Glutamatergic neuron (in vitro differentiated cells): ENCODE measurements at places on chromosomes 1 and 21.

DNA sequence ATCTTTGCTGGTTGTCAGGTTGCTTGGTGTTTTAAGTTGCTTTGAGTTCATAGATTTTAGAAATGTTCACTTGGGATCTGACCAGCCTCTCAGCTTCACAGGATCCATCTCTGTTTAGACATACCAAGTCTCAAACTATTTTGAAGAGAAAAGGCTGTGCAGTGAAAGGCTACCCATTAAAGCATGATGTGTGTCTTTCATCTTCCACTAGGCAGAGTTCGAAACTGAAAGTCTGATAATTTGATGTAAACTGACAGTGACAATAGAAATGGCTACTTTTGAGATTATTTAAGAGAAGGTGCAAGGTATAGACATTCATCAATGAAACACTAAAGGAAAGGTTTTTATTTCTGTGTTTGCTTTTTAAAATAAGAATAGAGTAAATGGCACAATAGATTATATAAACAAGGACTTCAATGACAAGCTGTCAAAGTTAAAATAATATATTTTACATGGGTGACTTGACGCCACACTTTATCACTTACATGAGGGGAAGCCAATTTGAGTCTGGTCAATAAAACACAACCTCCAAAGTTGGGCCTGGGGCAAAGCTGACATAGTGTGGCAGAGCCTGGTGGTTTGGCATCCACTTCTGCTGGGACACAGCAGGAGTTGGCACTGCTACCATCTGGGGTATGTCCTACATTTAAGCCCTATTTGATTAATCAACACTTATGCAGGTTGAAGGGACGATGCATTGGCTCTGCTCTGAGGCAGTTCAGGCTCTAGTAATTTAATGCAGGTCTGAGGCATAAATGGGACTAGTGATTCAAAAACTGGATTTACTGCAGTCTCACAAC lies 197.7 kb downstream of the CRB1 start:
- no peak for DNase-seq

DNA sequence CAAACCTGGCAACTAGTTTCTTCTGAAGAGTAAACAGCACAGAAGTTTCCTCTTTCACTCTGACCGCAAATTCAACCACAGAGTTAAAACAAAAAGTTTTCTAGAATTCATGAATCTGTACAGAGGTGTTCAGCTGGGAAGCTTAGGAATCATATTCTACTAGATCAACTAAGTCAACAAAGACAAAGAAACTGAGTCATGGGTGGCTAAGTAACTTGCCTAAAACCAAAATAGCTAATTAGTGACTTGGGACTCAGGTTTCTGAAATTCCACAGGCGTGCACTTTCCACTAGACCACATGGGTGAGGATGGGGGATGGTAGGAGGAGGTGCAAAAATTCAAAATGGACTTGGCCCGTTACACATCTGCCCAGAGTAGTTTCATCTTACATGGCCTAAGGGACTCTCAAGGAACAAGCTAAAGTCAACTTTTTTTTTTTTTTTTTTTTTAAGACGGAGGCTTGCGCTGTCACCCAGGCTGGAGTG lies 25.8 kb downstream of the PTPN14 start:
- DNase-seq, result no peak

- no peak for DNase-seq
Measured at GRCh38 chr1:89697383-89697782, 64.5 kb downstream of the LRRC8C start.

GRCh38 chr1:151976015-151976343 lies 17.7 kb downstream of the S100A10 start:
- DNase-seq, result no peak

DNA sequence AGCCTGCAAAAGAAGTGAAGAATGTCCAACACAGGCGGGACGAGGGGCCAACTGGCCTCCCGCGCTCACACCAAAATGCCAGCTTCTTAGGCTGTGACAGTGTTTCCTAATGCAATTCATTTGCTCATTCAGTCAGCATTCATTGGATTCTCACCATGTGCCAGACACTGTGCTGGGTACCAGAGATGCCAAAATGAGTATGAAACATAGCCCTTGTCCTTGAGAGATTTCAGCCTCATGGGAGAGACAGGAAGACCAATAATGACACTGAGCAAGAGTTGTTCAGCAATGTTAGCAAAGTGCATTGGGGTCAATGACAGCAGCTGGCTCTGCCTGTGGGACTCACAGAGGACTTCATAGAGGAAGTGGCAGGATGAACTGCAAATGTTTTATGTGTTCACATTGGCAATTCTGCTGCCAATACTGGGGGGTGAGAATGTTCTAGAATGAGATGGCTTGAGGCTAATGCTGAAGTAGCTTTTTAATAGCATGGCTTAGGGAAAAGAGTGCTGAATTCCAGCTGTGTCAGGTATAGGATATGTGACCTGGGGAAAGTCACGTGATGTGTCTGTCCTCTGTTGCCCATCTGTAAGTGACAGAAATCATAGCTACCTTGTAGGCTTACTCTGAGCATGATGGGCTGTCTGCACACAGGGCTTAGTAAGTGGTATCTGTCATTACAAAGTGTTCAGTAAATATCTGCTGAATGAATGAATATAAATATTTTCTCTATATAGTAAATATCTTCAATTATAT lies 58.3 kb upstream of the KIF26B start:
- no peak for DNase-seq

- no peak for DNase-seq
Measured at GRCh38 chr1:66269222-66269621, 264.7 kb upstream of the SGIP1 start.

DNA sequence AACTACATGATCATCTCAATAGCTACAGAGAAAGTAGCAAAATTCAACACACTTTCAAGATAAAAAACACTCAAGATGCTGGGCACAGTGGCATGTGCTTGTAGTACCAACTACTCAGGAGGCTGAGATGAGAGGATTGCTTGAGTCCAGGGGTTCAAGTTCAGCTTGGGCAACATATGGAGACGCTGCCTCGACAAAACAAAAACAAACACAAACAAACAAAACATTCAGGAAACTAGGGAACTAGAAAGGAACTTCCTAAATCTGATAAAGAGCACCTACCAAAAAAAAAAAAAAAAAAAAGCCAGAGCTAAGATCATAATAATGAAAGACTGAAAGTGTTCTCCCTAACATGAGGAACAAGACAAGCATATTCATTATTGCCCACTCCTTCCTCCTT lies 22.8 kb upstream of the RNF186 start:
- DNase-seq, result no peak

DNA sequence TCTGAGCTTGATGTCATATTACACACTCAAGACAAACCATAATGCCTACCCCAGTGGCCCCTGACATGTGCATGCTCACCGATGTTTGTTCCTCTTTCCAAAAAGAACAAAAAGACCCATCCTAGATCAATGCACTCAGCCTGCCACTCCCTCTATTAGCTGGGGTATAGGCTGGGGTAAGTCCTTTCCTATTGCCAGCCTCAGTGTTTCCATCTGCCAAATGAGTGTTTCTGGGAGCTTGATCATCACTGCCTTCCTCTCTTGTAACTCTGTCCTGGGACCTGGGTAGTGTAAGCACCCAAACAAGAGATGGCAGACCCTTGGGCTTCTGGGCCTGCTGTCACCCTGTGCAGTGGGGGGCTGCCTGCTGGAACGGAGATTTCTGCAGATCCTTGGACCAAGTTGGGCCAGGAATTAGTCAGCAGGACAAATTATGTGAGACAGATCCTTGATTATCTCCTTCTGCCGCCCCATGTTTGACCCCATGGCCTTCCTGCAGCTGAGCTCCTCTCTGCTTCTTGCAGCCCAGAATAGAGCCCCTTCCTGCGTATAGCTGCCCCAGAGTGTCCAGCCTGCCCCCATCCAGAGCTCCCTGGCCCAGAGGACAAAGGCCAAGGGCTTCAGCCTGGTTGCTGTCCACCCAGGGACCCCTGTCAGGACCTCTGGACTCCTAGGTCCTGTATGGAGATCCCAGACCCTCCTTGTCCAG lies 31.5 kb upstream of the LRP8 start:
- no peak for DNase-seq

DNA sequence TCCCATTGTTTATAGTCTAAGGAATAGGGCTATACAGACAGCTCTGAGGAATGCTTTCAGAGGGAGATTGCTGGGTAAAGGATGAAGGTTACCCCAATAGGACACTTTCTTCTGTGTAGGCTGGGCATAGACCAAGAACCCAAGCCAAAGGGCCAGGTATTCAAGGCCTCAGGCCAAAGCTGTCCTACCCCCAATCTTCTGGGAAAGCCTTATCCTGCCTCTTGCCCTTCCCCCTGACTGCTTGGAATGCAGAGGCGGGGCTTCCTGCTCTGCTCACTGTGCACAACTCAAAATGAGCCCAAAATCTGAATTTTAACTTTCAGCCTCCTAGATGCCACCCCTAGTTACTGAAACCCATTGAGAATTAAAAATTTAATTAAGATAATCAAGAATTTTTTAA lies 2.2 kb downstream of the OR10Z1 start:
- DNase-seq, result no peak

- DNase-seq, result no peak
Measured at GRCh38 chr1:153403421-153404085, 12.7 kb upstream of the S100A8 start.

- DNase-seq, result no peak
Measured at GRCh38 chr1:30447701-30448100, 275.7 kb downstream of the MATN1 start.

DNA sequence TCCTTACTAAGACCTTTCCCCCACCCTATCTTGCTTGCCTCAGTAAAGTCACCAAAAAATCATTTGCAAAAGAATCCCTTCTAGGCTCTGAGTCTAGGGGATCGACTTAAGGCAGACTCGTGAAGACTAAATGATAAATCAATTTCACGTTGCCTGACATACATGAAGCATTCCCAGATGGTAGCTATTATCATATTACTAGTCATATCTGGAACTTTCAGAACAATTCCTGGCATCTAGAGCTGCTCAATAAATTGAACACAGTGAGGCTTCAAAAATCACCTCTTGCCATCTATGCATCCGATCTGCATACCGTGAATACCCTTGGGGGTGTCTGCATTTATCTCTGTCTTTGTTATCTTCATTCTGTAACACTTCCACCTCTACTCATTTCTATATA lies 49.6 kb upstream of the DAB1 start:
- no peak for DNase-seq

DNA sequence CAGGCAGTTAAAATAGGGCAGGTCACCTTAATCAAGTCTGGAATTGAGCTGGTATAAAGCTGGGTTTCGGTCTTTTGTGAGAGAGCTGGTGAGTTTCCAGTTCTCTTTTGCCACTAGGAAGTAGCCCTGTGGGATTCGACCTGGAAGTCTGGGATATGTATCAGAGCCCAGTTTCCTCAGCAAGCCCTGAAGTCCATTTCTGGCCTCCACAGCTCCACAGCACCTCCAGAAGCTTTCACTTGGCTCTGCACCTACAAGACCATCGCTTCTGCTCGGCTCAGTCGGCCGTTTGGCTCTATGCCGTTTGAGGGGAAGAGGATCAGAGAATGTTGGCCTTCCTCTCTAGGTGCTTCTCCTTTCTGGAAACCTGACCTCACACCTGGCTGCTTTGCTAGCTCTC lies 148.0 kb downstream of the GALNT2 start:
- DNase-seq, result peak; percentile 38

- DNase-seq, result no peak
Measured at GRCh38 chr1:210702506-210702905, 373.8 kb downstream of the HHAT start.

- no peak for DNase-seq
Measured at GRCh38 chr1:172351754-172352161, 68.7 kb upstream of the C1orf105 start.

DNA sequence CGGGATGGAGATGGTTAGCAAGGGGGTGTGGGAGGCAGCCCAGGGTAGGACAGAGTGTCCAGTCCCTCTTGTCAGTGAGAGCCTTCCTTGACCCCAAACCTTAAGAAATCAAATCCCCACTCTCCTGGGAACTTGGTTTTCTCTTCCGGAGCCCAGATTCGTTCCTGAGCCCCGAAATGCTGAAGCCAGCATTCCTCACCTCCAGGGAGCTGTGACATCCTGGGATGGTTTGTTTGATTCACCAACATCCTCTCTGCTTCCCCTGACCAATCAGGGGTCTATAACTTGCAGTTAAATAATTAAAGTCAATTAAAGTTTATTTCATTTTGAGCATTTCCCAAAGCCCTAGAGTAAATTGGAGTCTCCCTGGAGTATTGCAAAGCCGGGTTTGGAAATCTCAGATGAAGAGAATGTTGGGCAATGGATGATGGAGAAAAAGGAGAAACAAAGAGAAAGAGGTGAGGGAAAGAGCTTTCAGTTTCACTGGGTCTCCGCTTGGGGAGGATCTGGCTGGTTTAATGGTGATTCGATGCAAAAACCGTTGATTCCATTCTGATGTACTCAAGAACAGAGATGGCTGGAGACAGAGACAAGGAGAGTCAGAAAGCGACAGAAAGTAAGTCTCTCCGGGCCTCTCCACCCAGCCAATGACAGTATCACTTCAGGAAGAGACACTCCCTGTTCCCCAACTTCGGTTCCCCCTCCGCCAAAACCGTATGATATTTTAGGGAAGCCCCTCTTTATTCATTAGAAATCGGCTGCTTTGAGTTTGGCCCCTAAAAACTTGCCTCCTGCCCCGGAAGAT lies 12.8 kb upstream of the ALX3 start:
- no peak for DNase-seq

DNA sequence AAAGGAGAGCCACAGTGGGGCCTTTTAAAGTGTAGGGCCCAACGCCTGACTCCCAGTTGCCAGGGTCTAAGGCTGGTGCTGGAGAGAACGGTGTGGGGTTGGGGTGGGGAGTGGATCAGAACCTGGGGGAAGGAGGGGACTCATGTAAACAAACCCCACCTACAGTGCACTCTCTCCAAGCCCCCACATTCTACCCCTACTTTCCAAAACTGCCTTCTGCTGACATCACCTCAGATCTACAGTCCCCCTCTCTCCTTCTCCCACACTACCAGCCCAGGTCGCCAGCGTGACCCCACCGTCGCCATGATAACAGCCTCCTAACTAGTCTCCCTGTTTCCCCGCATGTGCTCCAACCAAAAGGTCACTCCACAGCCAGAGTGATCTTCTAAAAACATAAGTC lies 26.6 kb downstream of the TNNT2 start:
- peak; percentile 3 for DNase-seq

- DNase-seq, result no peak
Measured at GRCh38 chr1:203408486-203409481, 57.9 kb upstream of the FMOD start.

DNA sequence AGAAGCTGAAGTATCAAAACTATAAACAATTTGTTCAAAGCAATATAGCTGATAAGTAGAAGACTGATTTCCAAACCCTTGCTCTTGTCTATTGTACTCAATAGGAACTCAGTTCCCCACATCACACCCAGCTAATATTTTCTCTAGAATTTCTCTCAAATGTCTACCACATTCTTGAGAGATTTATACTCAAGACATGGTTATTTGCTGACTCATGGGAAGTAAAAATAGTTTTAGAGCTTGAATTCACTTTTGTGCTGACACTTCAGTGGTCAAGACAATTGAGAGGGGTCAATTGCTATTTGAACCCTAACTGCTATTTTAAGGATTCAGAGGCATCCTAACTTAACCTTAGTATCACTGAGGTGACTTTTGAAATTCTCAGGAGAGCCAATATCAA lies 99.0 kb downstream of the TNNI3K start:
- no peak for DNase-seq

DNA sequence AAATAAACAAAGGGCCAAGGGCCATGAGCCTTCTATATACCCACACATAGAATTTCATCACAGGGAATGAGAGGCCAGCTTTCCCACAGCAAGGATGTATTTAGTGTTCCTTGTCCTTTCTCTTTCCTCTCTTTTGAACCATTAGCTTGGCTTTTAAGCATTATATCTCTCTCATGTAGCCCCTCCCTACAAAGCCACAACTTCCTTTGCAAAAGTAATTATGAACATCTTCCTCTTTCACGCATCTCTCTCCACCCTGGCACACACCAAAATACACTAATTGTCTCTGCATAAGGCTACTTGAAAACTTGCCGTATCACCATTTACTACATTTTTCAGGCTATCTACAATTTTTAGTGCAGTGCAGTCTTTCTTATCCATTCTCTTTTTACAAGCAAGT lies 1.9 kb upstream of the AK5 start:
- DNase-seq, result no peak
